B cell (primary cell): ENCODE measurements at places on chromosomes 16 and 17. TPM values are rescaled to one million over a fixed set of nuclear protein-coding genes. Genes with fewer than 3 reads are reported as not detected.

The LRRC75A gene
- 2.5 and 3.4 TPM in 2 replicates for total RNA-seq

- no peaks in the 10 kb centered on the region for H3K4me1 ChIP-seq
- no peak for DNase-seq
- H3K27me3 ChIP-seq: no peaks in the 10 kb centered on the region
- H3K27ac ChIP-seq: no peak overlapping the region
Measured at GRCh38 chr17:16135461-16135860, 79.9 kb downstream of the NCOR1 start.

DNA sequence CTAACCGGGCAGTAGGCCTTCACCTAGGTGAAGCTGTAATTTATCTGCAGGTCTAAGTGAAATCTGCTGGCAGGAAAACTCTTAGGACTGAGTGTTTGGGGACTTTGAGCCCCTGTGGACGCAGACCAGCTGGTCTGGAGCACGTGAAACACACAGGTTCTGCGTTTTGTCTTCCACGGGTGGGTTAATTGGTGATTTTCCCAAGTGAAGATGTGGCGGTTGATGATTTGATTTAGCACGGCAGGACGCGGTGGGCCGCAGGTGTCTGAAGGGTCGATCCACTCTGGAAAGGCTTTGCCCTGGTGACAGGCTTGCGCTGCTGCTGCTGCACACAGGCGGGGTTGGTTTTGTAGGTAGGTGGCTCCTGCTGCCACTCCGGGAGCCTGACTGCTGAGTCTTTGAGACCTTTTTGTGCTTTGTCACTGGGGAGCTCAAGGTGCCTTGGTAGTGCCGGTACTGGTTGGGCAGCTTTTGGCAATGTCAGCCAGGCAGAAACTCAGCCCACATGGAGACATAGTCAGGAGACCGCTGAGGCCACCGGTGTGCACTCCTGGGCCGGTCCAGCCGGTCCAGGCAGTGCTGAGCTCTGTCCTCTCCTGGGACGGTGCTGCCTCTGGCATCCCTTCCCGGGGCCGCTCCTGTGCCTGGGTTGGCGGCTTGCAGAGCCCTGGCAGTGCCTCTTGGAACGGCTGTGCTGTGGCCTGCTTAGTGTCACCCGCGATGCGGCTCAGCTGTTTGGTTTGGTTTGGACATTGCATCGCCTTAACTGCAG, 2.3 kb downstream of the BAIAP2 start:
- H3K27me3 ChIP-seq: no peaks in the 10 kb centered on the region
- H3K4me3 ChIP-seq: no peak overlapping the region
- peaks cover 16% of the 10 kb centered on the region for H3K4me1 ChIP-seq
- H3K36me3 ChIP-seq: no peaks in the 10 kb centered on the region

DNA sequence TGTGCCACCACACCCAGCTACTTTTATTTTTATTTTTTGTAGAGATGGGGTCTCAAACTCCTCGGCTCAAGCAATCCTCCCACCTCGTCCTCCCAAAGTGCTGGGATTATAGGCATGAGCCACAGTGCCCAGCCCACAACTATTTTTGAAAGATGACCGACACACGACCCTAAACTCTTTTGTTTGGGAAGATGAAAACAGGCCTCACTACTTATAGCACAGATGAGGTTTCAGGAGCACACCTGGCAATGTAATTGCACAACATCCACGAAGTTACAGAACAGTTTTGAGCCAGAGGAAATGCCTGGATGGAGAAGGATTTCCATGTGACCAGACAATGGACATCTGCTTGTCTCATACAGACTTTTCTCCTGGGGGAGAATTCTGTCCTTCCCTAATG, 43.4 kb upstream of the PRSS54 start:
- no peak for DNase-seq
- H3K4me3 ChIP-seq: no peak overlapping the region
- peaks cover 8% of the 10 kb centered on the region for H3K4me1 ChIP-seq
- H3K27ac ChIP-seq: no peak overlapping the region
- no peaks in the 10 kb centered on the region for H3K27me3 ChIP-seq

The WNT9B gene
- total RNA-seq: not detected in 2 replicates

- no peak for DNase-seq
- peaks cover 5% of the 10 kb centered on the region for H3K36me3 ChIP-seq
- H3K4me1 ChIP-seq: peaks cover 16% of the 10 kb centered on the region
- H3K27me3 ChIP-seq: no peaks in the 10 kb centered on the region
- H3K27ac ChIP-seq: no peak overlapping the region
- H3K4me3 ChIP-seq: no peak overlapping the region
Measured at GRCh38 chr17:73088561-73088960, 3.9 kb downstream of the SLC39A11 start.

DNA sequence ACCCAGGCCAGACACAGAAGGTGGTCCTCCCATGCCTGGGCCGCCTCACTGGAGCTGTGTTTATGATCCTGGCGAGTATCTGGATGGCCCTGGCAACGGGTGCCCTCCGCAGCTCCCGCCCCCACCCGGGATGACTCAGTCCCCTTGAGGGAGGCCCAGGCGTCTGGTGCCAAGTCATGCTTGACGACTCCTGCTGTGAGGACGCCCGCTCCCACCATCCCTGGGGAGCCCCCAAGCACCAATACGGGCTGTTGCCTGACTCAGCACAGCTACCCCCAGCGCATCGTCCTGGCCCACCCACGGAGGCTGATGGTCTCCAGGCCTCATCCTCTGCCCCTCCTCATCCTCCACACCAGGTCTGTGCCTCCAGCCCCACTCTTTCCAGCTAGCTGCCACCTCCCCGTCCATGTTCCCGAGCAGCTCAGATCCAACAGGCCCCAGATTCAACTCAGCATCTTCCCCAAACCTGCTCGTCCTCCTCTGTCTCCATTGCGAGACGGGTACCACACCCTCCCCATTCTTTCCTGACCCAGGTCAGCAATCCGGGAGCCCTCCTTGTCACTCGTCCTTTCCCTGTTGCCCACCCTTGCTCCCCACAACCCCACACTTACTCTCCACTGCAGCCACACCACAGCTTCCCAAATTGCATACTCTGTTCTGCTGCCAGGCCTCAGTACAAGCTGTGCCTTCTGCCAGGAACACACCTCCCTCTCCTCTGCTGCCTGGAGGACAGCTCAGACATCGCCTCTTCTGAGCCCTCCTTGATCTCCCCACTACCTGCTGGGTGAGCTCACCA, 2.6 kb downstream of the CAMKK1 start:
- no peaks in the 10 kb centered on the region for H3K36me3 ChIP-seq
- no peak overlapping the region for H3K4me3 ChIP-seq
- peaks cover 39% of the 10 kb centered on the region for H3K4me1 ChIP-seq
- no peaks in the 10 kb centered on the region for H3K27me3 ChIP-seq
- DNase-seq: no peak

GRCh38 chr17:55421179-55421934, at the start of gene MMD:
TSS of gene MMD (minus strand) at chr17:55421835. CDS start at chr17:55421695, 140 bp downstream.
- H3K4me1 ChIP-seq: peaks cover 59% of the 10 kb centered on the region
- DNase-seq: no peak
- no peaks in the 10 kb centered on the region for H3K27me3 ChIP-seq
- H3K27ac ChIP-seq: peak within 1 kb of the TSS; percentile 93

DNA sequence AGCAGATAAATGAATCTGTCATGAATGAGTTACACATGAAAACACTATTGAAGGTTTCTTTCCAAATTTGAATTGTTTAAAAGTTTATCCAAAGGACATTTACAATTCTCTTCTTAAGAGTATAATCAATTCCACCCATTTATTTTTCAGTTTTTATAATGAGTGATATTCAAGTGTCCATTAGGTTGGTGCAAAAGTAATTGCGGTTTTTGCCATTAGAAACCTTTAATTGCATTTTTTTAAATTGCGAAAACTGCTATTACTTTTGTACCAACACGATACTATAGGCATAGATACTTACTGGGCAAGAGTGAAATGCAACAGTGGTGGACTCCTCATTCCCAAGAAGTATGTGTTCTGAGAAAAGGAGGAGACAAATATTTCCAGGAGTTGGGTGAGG, 422.7 kb upstream of the MON1B start:
- DNase-seq: no peak
- no peaks in the 10 kb centered on the region for H3K27me3 ChIP-seq
- no peaks in the 10 kb centered on the region for H3K4me1 ChIP-seq
- no peak overlapping the region for H3K4me3 ChIP-seq
- H3K27ac ChIP-seq: no peak overlapping the region

GRCh38 chr17:80292521-80292971, 31.9 kb downstream of the RNF213 start:
- no peaks in the 10 kb centered on the region for H3K27me3 ChIP-seq
- H3K36me3 ChIP-seq: peaks cover 4% of the 10 kb centered on the region
- no peaks in the 10 kb centered on the region for H3K4me1 ChIP-seq
- H3K4me3 ChIP-seq: no peak overlapping the region
- no peak overlapping the region for H3K27ac ChIP-seq
- no peak for DNase-seq

DNA sequence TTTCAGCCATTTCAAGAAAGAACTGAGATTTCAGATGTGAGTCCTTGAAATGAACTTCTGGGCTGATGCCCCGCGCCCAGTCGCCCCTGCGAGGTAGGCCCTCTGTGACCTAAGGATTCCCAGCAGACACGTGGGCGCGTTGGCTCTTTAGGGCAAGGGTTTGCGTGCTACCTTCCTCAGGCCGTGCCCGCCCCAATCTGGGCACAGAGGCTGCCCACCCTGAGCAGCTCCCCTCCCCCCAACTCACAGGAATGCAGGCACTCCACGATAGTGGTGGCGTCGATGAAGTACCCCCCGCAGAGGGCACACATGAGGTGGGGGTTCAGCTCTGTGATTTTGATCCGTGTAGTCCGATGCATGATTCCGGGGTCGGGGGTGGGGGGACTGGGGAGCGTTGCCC, 8.1 kb downstream of the PCGF2 start:
- H3K4me1 ChIP-seq: peaks cover 4% of the 10 kb centered on the region
- no peaks in the 10 kb centered on the region for H3K36me3 ChIP-seq
- no peak overlapping the region for H3K4me3 ChIP-seq
- DNase-seq: no peak

The SUZ12 gene
- 34.6 and 37.6 TPM in 2 replicates for total RNA-seq

GRCh38 chr17:39683295-39683939, 4.4 kb downstream of the PGAP3 start:
- no peaks in the 10 kb centered on the region for H3K27me3 ChIP-seq
- peaks cover 37% of the 10 kb centered on the region for H3K4me1 ChIP-seq
- no peak overlapping the region for H3K27ac ChIP-seq
- H3K4me3 ChIP-seq: no peak overlapping the region
- DNase-seq: no peak

The HERPUD1 gene
- 1,041 and 1,046 TPM in 2 replicates for total RNA-seq

DNA sequence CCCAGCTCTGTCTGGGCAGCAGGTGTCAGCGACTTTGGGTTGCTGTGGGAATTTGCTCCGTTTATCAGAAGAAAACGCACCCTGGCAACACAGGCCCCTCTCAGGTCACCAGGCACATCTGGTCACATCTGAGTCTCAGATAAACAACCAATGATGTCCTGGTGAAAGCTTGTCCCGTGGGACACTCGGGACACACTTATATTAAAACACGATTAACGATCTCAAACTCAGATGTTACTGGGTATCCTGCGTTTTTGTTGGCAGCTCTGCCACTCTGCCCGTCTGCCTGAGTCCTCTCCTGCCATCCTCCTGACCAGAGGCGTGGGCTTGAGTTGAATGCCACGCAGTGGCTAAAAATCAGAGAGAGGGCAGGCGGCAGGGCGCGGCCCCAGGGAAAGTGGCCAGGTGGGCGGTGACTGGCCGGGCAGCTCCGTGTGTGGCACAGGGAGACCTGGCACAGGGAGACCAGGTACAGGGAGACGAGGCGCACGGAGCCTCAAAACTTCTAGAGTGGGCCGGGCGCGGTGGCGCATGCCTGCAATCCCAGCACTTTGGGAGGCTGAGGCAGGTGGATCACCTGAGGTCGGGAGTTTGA, 2.1 kb downstream of the SECTM1 start:
- no peak for DNase-seq
- H3K27ac ChIP-seq: no peak overlapping the region
- no peak overlapping the region for H3K4me3 ChIP-seq
- no peaks in the 10 kb centered on the region for H3K36me3 ChIP-seq
- H3K4me1 ChIP-seq: peaks cover 26% of the 10 kb centered on the region
- no peaks in the 10 kb centered on the region for H3K27me3 ChIP-seq

DNA sequence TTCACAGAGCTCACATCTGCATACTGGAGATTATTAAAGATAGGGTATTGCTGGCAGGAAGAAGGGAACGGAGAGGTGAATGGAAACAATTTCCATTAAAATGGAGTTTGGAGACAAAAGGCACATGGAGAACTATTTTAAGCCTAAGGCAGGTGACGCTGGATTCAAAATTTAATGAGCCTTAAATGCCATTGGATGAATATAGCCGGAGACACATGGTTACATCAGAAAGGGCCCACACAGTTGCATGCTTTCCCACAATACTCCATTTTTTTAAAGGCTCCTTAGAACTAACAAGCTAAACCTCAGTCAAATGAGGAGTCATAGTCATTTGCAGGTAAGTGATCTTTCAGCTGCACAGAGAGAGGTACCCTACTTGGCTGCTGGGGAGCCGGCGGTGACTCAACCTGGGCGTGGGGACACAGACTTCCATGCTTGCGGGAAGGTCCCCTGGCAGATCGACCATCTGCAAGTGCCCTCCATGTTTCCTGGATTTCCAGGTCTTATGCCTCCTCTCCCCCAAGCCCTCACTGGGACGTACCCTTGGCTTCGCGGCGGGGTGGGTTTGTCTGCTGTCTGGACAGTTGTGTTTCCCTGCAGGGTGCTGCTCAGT, 259.2 kb downstream of the CBLN1 start:
- H3K27me3 ChIP-seq: peaks cover 3% of the 10 kb centered on the region
- no peak for DNase-seq
- H3K27ac ChIP-seq: no peak overlapping the region
- H3K4me3 ChIP-seq: no peak overlapping the region
- no peaks in the 10 kb centered on the region for H3K4me1 ChIP-seq
- H3K36me3 ChIP-seq: no peaks in the 10 kb centered on the region

- no peak for DNase-seq
- no peaks in the 10 kb centered on the region for H3K4me1 ChIP-seq
- H3K27me3 ChIP-seq: no peaks in the 10 kb centered on the region
- H3K27ac ChIP-seq: no peak overlapping the region
- no peak overlapping the region for H3K4me3 ChIP-seq
Measured at GRCh38 chr17:61766520-61766919, 96.8 kb downstream of the BRIP1 start.

GRCh38 chr17:3827124-3827773, 18.8 kb downstream of the NCBP3 start:
- no peak overlapping the region for H3K4me3 ChIP-seq
- peaks cover 53% of the 10 kb centered on the region for H3K36me3 ChIP-seq
- no peak overlapping the region for H3K27ac ChIP-seq
- peak; percentile 80 for DNase-seq
- H3K27me3 ChIP-seq: no peaks in the 10 kb centered on the region
- no peaks in the 10 kb centered on the region for H3K4me1 ChIP-seq

DNA sequence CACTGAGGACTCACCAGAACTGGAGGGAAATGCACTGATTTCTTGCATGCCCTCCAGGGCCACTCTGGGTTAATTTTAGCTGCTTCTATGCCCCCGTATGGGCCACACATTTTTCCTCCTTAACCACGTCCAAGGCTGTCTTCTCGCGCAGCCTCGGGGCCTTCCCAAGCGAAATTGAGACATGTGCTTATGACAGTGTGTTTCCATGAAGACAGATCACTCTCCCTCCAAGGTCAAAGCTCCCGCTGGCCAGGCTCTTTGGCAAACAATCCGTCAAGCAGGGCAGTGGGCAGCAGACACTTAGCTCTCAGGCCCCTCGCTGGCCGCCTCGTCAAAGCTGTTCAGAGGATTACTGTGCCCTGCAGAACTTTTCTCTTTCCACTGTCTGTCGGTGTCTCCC, 243.0 kb upstream of the N4BP1 start:
- no peaks in the 10 kb centered on the region for H3K27me3 ChIP-seq
- no peaks in the 10 kb centered on the region for H3K4me1 ChIP-seq
- no peak overlapping the region for H3K4me3 ChIP-seq
- H3K27ac ChIP-seq: no peak overlapping the region
- no peaks in the 10 kb centered on the region for H3K36me3 ChIP-seq

The AANAT gene
- total RNA-seq: 0.94 TPM in 1 of 2 replicates, not detected in the other

GRCh38 chr16:49544828-49545227, 171.2 kb downstream of the C16orf78 start:
- H3K4me3 ChIP-seq: no peak overlapping the region
- no peaks in the 10 kb centered on the region for H3K36me3 ChIP-seq
- no peaks in the 10 kb centered on the region for H3K4me1 ChIP-seq
- DNase-seq: no peak
- no peak overlapping the region for H3K27ac ChIP-seq
